ENCODE measurements at places on chromosomes 7 and 10. TPM values are rescaled to one million over a fixed set of nuclear protein-coding genes. Genes with fewer than 3 reads are reported as not detected.

Gene VIPR2
- total RNA-seq, result 4.6 TPM

Gene NODAL
- not detected for total RNA-seq

Gene ANKRD16
- 5.9 TPM for total RNA-seq

Gene GPR15LG
- 1.3 TPM for total RNA-seq

GRCh38 chr10:125449571-125449970 lies 233.4 kb downstream of the TEX36 start:
- H3K27me3 ChIP-seq, result no peaks in the 10 kb centered on the region
- H3K4me3 ChIP-seq, result no peak overlapping the region
- no peaks in the 10 kb centered on the region for H3K4me1 ChIP-seq
- H3K36me3 ChIP-seq, result no peaks in the 10 kb centered on the region
- no peak overlapping the region for H3K27ac ChIP-seq

- DNase-seq, result peak; percentile 91
- peak overlapping the region; percentile 100 for H3K27ac ChIP-seq
- no peaks in the 10 kb centered on the region for H3K27me3 ChIP-seq
- peaks cover 8% of the 10 kb centered on the region for H3K4me1 ChIP-seq
- H3K36me3 ChIP-seq, result no peaks in the 10 kb centered on the region
These were observed 3.9 kb downstream of the UBE2H start for GRCh38 chr7:129948877-129949291.

DNA sequence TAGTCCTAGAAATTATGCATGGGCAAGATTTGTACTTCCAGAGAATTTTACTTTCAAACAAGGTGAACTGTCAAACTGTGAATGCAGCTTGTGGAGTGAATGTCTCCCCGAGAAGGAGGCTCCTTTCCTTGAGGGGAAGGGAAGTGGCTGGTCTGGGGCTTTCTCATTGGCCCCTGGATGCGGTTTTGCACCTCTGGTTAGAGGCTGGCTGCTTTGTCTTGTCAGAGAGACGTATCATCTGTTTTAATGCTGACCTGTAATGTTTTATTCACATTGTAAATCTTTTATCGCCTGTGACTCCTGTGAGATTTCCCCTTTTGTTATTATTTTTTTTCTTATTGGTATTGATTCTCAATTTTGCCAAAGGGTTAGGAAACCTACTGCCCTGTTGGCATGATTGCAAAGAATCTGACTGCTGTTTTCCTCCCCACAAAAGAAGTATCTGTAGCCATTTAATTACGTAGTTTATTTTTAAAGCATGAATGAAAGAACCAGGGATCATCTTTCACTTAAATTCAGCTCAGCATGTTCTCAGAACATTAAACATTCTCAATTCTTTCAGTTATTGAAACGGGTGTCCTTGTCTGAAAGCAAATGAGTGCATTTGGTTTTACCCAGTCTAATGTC lies 238.3 kb upstream of the NFE2L3 start:
- H3K27me3 ChIP-seq, result no peaks in the 10 kb centered on the region
- no peak overlapping the region for H3K4me3 ChIP-seq
- H3K36me3 ChIP-seq, result no peaks in the 10 kb centered on the region
- no peaks in the 10 kb centered on the region for H3K4me1 ChIP-seq

DNA sequence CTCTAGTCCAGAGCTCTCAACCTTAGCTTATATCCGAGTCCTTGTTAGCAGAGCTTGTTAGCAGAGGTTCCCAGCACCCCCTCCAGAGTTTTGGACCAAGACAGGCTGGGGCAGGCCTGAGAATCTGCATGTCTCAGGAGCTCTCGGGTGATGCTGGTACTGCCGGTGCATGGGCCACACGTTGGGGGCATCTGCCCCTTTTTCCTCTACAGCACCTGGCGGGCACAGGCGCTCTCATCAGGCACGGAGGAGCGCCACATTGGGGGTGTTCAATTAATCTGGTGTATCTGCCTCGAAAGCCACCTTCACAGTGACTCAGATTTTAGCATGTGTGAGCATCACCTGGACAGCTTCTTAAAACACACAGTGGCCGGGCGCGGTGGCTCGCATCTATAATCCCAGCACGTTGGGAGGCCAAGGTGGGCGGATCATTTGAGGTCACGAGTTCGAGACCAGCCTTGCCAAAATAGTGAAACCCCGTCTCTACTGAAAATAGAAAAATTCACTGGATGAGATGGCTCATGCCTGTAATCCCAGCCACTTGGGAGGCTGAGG lies 117.7 kb downstream of the ELFN1 start:
- H3K27me3 ChIP-seq, result no peaks in the 10 kb centered on the region
- H3K4me3 ChIP-seq, result no peak overlapping the region
- H3K27ac ChIP-seq, result no peak overlapping the region
- H3K4me1 ChIP-seq, result no peaks in the 10 kb centered on the region
- DNase-seq, result no peak
- no peaks in the 10 kb centered on the region for H3K36me3 ChIP-seq

DNA sequence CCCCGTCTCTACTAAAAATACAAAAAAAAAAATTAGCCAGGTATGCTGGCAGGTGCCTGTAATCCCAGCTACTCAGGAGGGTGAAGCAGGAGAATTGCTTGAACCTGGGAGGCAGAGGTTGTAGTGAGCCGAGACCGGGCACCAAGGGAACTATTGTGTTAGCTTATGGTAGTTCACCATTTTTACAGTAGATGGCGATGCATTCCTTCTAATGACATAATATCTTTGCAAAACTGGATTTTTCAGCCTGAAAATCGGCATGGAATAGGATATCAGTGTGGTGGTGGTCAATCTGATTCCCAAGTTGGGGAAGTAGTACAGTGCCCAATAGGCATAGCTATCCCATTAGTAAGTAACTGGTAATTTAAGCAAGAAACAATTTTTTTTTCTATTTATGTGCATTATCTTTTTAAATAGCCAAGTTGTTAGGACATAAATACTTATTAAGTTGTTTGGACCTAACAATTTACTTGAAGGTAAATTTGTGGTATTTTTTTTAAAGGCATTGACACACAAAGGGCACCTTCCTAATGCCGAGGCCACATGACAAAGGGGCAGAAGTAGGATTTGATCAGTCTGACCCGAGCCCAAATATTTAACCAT lies 17.6 kb upstream of the IMPDH1 start:
- no peaks in the 10 kb centered on the region for H3K27me3 ChIP-seq
- H3K4me1 ChIP-seq, result no peaks in the 10 kb centered on the region
- no peak overlapping the region for H3K4me3 ChIP-seq
- no peaks in the 10 kb centered on the region for H3K36me3 ChIP-seq
- no peak overlapping the region for H3K27ac ChIP-seq
- no peak for DNase-seq

DNA sequence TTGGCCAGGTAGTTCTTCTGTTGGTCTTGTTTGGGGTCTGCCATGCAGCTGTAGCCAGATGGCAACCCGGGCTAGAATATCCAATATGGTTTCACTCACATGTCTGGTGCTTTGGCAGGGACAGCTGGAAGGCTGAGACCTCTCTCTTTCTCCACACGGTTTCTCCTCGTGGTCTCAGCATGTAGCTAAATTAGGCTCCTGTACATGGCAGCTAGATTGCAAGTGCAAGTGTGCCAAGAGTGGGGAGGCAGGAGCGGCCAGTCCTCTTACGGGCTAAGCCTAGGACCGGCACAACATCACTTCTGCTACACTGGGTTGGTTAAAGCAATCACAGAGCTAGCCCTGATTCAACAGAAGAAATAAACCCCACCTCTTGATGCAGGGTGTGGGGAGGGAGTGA lies 9.3 kb upstream of the PDE1C start:
- no peaks in the 10 kb centered on the region for H3K36me3 ChIP-seq
- H3K4me1 ChIP-seq, result no peaks in the 10 kb centered on the region
- DNase-seq, result no peak
- H3K27ac ChIP-seq, result no peak overlapping the region
- H3K27me3 ChIP-seq, result no peaks in the 10 kb centered on the region
- no peak overlapping the region for H3K4me3 ChIP-seq

DNA sequence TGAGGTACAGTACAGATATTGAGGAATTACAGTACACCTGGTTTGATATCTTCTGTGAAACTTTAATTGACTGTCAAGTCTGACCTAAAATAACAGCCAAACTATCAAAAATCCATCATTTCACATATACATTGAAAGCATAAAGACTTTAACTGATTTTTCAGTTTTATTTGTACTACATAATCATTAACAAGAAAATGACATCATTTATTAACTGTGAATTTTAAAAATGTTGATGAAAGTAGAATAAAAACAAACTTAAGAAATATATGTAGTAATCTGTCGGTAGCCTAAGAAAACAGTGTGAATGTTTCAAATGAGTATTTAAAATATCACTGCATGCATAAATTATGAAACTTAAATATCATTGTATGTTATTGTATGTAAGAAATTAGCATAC lies 836.7 kb upstream of the GHITM start:
- no peaks in the 10 kb centered on the region for H3K4me1 ChIP-seq
- no peak overlapping the region for H3K4me3 ChIP-seq
- H3K36me3 ChIP-seq, result no peaks in the 10 kb centered on the region
- no peak for DNase-seq
- H3K27me3 ChIP-seq, result no peaks in the 10 kb centered on the region
- no peak overlapping the region for H3K27ac ChIP-seq

GRCh38 chr7:142608630-142609428 lies 140.4 kb upstream of the PRSS1 start:
- H3K27me3 ChIP-seq, result no peaks in the 10 kb centered on the region
- no peak overlapping the region for H3K27ac ChIP-seq
- H3K4me1 ChIP-seq, result no peaks in the 10 kb centered on the region
- no peak for DNase-seq

DNA sequence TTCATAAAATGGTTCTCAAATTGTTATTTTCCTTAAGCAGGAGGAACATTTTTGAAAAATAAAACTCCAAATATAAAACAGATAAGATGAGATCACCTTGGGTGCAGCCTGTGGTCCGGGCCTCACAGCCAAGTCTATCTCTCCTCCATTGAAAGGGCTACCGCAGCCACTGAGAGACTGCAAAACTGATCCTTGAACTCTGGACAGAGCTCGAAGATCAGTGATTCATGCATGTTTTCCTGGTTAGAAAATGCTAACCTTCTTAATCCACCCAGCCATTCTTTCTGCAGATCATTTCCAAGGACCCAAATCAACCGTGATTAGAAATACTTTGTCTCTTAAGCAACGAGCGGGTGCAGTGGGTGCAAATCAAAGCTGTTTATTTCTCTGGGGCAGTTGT lies 378.8 kb downstream of the PLXDC2 start:
- no peaks in the 10 kb centered on the region for H3K27me3 ChIP-seq
- no peak overlapping the region for H3K4me3 ChIP-seq
- no peaks in the 10 kb centered on the region for H3K4me1 ChIP-seq
- no peak for DNase-seq
- no peaks in the 10 kb centered on the region for H3K36me3 ChIP-seq
- no peak overlapping the region for H3K27ac ChIP-seq

DNA sequence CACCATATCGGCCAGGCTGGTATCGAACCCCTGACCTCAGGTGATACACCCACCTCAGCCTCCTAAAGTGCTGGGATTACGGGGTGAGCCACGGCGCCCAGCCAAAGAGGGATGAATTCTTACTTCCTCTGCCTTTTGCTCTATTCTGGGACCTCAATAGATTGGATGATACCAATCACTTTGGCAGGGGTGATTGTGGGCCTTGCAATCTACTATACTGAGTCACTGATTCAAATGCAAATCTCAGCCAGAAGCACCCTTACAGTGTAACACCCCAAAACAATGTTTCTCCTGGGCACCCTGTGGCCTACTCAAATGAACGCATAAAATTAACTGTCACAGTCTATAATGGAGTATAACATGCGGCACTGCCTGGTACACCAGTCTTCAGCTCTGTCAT lies 596.7 kb upstream of the LRRTM3 start:
- DNase-seq, result no peak
- H3K27ac ChIP-seq, result no peak overlapping the region
- H3K27me3 ChIP-seq, result no peaks in the 10 kb centered on the region
- no peaks in the 10 kb centered on the region for H3K4me1 ChIP-seq
- no peak overlapping the region for H3K4me3 ChIP-seq

Measured in breast epithelium (tissue), 4 donors.